ENCODE measurements at places on chromosomes 13 and 19.

DNA sequence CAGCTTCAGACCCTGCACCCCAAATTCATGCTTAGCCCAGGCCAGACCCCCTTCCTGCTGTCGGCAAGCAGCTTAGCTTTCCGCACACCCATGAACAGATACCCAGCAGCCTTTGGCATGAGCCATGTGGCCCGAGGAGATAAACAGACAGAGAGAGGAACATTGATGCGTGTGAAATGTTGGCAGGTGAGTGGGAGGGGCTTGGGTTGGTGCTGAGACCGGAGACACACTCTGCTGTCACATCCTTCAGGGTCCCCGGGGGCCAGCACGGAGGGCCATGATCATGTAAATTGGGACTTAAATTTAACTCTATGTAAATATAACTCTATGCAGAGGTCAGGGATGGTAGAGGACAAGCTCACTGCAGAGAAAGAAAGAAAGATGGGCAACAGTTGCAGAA is 1.5 kb downstream of the CD22 start:
- no peak for DNase-seq

- no peak for DNase-seq
Observed at GRCh38 chr13:98606296-98606695, 29.4 kb upstream of the STK24 start.

GRCh38 chr19:41871573-41872383 is 5.3 kb upstream of the CD79A start:
- DNase-seq = no peak

DNA sequence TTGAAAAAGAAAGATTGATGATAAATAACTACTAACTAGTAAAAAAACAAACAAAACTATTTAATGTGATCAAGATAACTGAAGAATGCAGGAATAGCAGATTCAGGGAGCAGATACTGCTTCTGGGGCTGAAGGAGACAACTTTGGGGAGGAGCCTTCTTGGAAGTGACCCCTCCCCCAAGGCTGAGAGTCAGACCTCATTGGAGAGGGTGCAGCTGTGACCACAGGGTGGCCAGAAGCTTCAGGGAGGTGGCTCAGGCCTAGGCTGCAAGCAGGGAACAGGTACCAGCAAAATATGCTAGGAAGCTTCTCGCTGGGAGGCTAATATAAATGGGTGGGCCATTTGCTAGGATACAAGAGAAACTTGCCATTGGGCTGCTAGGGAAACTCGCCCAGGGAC is 149.9 kb downstream of the MYO16 start:
- no peak for DNase-seq

Measured in T-helper 2 cell (primary cell).